ENCODE measurements at places on chromosomes 6 and 20. TPM values are rescaled to one million over a fixed set of nuclear protein-coding genes. Genes with fewer than 3 reads are reported as not detected.
A peak's percentile ranks its signal among the peaks of the same experiment; 100 is the strongest.

- no peak for DNase-seq
These were observed 217.6 kb upstream of the PDE10A start for GRCh38 chr6:165880686-165881085.

GRCh38 chr6:90315354-90315950 is 18.8 kb upstream of the BACH2 start:
- no peak for DNase-seq

GRCh38 chr20:17995967-17996819 is 27.4 kb downstream of the MGME1 start:
- DNase-seq: peak; percentile 52

- peak; percentile 42 for DNase-seq
These were observed 25.0 kb downstream of the KCNB1 start for GRCh38 chr20:49457444-49457843.

DNA sequence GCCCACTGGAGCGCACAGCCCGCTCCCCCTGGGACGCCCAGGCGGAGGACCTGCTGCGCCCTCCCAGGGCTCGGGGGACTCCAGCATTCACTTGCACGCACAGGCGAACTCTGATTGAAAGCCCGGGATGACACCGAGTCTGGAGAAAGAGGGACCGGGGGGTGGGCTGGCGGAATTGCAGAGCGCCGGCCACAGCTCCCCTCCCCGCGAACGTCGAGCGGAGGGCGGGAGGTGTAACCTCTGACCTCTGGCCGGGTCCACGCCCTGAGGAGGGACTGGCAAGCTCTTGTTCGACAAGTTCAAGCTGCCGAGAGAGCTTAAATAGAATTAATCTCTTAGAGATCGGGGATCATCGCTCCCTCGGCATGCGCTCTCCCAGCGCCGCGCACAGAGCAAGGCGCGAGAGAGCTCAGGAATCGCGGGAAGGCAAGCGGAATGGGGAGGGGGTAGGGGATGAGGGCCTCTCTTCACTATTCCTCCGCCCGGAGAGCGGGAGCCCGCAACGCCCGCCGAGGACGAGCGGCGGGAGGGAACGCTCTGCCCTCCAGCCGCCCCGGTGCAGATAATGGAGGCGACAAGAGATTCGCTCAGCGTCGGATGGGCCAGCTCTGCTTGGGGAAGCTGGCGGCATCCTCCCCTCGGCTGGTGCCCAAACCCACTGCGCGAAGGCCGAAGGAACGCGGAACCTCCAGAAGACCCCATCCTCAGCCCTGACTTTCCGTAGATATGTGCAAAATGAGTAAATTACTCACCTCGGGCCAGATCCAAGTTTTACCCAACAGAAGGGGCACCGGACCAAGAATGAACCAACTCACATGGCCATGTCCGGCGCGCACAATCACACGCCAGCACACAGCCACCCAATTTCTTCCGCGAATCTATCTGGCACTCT is 761 bp upstream of the NR2E1 start:
- DNase-seq: no peak

DNA sequence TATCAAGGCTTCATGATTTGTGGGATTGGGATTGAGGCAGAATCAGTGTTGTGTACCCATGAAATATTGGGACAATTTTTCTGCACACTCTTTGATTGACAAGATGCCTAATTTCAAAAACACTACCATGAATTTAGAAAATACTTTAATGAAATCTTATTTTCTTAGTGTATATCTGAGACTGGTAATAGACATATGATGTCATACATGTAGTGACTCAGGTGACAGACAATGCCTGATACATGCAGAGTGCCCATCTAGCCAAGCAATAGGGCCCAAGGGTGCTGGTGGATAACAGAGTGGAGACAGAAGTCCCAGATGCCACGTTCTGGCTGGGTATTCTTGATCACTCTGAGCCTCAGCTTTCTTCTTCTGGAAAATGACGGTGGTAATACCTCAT is 279.6 kb upstream of the ARID1B start:
- no peak for DNase-seq

- DNase-seq: no peak
These were observed 80.1 kb downstream of the UTRN start for GRCh38 chr6:144365271-144365670.

GRCh38 chr20:34732523-34732922 is 28.4 kb downstream of the TP53INP2 start:
- no peak for DNase-seq

GRCh38 chr20:6395695-6396094 is 272.9 kb upstream of the FERMT1 start:
- no peak for DNase-seq

GRCh38 chr6:35728683-35729678 is 7.9 kb upstream of the ARMC12 start:
- no peak for DNase-seq

- DNase-seq: no peak
These were observed 71.8 kb downstream of the LCA5 start for GRCh38 chr6:79465381-79465780.

DNA sequence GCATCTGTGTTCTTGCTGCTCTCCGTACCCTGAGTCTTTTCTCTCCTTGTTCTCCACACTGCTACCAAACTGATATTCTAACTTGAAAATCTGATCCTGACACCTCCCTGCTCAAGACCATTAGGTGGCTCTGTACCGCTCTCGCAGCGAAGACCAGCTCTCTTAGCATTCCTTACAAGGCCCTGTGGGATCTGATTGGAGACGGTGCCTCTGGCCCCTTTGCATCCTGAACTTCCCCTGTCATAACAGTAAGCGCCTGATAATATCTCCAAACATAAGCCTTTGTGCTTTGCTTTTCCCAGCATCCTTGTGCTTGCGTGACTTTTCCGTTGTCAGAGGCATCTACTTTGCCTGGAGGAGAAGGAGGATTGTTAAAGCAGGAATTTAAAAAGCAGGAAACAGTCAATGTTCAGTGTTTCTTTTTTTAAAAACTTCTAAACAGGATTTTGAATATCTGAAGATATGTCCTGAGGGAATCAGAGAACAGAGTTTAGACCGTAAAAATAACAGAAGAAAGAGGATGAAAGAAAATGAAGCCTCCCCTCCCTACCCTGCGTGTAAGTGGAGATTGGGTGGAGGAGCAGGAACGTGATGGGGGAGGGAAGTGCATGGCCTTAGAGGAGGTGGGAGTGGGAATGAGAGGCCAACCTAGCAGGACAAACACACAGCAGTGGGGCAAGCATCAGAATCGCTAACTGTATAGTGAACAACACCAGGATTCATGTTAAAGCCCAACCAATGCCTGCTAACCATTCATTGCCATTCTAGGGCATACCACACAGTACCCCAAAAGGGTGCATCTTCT is 89.2 kb upstream of the STMND1 start:
- DNase-seq: peak; percentile 26

GRCh38 chr6:75208298-75209183 is 2.7 kb upstream of the COL12A1 start:
- DNase-seq: peak; percentile 85

- no peak for DNase-seq
These were observed 58.5 kb upstream of the B3GAT2 start for GRCh38 chr6:71015392-71015791.

- DNase-seq: no peak
These were observed 88.4 kb upstream of the SGK1 start for GRCh38 chr6:134406311-134406710.

DNA sequence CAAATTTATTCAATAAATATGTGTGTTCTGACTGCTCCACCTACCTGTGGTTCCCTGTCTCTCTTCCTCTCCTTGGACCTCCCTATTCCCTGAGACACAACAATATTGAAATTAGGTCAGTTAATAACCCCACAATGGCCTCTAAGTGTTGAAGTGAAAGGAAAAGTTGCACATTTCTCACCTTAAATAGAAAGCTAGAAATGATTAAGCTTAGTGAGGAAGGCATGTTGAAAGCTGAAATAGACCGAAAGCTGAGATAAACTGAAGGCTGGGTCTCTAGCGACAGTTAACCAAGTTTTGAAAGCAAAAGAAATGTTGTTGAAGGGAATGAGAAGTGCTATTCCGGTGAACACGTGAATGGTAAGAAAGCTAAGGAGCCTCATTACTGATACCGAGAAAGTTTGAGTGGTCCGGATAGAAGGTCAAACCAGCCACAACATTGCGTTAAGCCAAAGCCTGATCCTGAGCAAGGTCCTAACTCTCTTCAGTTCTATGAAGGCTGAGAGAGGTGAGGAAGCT is 34.1 kb downstream of the UST start:
- no peak for DNase-seq

The BTNL2 gene
- 3.9 TPM for polyA plus RNA-seq

The ARHGAP40 gene
- polyA plus RNA-seq: 1.2 TPM

The SLC32A1 gene
- polyA plus RNA-seq: 2.8 TPM

The ZNF311 gene
- polyA plus RNA-seq: 5.9 TPM

The RGS17 gene
- 2.4 TPM for polyA plus RNA-seq

The MYH7B gene
- 2.7 TPM for polyA plus RNA-seq

The MYB gene
- 4.3 TPM for polyA plus RNA-seq

The TSPYL4 gene
- polyA plus RNA-seq: 60.4 TPM

The CLPSL1 gene
- 0.88 TPM for polyA plus RNA-seq

The FABP7 gene
- polyA plus RNA-seq: 0.73 TPM

The TRIM31 gene
- polyA plus RNA-seq: not detected

The SOX4 gene
- polyA plus RNA-seq: 136 TPM
